Kasumi-1 (cell line): ENCODE measurements at places on chromosomes 2 and 18.

GRCh38 chr2:188776634-188777033 lies 197.5 kb upstream of the COL3A1 start:
- DNase-seq: no peak

DNA sequence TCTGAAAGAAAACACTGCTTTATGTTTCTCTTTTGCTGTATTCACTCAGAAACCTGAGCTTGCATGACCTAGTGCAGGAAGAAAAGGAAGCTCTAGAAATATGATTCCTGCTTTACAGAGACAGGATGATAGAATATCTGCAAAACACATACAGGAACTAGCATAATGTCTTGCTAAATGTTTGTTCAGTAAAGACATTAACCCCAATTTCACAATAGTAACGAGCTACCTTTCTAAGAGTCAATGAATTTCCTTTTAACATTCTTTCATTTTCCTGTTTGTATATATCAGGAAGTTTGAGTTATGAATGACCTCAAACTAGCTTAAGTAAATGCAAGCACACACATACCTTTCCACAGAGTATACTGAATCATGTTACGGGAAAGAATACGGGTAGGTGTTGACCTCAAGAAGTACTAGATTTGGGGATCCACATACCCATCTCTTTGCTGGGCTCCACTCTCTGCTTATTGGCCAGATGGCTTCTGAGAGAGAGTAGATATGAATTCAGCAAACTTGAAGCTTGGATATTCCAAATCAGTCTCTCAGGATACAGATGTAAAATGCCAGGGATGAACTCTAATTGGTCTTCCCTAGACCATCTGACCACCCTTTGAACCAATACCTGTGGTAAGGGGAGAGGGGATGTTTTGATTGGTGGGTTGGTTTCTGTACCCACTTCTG lies 18.2 kb upstream of the ACSL3 start:
- peak; percentile 40 for DNase-seq

- no peak for DNase-seq
Observed at GRCh38 chr2:29583104-29583503, 338.3 kb downstream of the ALK start.

DNA sequence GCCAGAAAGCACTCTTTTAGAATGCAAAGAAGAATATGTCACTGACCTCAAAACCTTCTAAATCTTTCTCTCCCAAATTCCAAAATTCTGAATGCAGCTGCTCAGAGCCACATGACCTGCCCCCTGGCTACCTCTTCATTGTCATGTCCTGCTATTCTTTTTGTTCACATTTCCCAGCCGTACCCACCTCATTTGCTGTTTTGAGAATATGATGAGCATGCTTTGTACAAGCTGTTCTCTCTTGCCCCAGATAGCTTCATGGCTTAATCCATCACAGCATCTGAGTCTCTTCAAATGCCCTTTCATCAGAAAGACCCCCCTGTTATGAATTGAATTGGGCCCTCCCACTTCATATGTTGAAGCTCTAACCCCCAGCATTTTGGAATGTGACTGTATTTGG lies 214.3 kb downstream of the KCNS3 start:
- no peak for DNase-seq

- no peak for DNase-seq
Observed at GRCh38 chr2:156648522-156648921, 212.3 kb downstream of the GPD2 start.
